ENCODE measurements at places on chromosomes 11 and 22.
A peak's percentile ranks its signal among the peaks of the same experiment; 100 is the strongest.

DNA sequence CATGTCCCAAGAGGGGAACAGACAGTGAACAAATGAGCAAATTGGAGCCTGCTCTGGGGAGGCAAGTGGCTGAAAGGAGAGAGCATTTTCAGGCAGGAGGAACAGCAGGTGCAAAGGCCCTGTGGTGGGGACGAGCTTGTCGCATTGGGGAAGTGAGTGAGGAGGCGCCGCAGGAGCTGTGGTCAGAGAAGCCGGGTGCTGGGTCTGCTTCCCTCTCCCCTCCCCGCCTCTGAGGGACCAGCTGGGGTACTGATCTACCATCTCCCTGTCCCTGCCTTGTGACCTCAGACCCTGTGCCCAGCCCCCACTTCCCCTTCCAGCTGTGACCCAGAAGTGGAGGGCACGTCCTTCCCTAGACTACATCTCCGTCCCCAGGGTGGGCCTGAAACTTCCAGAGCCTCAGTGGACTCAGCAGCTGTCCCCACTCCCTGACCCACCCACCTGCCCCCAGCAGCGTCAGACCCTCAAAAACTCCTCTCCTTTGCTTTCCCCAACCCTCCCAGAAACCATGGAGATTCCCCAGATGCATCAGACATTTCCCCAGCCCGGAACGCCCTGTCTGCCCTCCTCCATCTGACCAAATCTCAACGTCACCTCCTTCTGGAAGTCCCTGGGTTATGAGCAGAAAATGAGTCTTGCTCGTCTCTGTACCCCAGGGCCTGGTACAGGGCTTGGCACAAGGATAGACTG lies 19.7 kb upstream of the PDGFB start:
- DNase-seq = no peak

DNA sequence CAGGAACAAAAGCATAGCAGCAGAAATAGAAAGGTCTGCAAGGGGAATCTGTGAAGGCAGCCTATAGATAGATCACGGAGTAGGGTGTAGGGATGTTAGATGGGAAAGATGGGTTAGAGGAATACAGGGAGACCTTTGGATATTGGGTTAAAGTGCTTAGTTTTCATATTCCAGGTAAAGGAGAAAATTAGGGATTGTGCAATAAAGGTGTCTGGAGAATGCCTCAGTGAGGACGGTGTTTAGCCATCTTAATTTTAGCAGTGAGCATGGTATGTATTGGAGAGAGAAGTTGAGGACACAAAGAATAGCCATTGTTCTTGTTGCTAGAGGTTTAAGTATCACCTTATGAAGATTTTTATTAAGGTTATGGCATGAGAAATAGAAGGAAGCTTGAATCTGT lies 17.7 kb downstream of the GAS2 start:
- DNase-seq = no peak

DNA sequence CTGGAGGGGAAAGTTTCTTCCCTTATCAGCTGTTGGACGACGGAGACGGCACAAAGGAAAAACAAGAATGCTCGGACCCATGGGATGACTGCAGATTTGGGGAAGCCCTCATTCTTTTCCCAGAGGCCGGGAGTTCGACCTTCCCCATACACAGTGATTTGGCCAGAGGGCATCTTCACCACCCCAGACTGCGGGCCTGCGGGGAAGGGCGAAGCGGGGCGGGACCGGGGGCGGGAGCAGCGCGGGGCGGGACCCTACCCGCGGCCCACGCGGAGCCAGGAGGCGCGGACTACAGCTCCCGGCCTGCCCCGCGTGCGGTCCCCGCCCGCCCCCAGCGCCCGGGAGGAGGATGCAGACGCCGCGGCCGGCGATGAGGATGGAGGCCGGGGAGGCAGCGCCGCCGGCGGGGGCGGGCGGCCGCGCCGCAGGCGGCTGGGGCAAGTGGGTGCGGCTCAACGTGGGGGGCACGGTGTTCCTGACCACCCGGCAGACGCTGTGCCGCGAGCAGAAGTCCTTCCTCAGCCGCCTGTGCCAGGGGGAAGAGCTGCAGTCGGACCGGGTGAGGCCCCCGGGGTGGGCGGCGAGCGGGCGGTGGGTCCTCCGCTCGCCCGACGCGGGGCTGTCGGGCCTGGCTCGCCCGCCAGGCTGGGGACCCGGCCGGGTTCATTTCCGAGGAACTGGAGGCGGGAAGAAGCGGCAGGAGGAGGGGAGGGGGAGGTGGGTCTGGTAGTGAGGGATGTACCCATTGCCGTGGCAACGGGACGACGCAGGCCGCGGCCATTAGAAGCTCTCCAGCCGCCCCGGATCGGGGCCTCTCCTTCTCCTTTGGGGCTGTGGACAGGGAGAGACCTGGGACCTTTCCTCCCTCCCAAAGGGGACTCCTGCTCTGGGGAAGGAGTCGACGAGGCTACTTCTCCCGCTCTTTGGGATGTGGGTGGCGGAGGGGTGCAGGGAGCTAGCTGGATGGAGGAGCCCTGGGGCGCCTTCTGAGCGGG lies at the start of gene KCTD17:
Gene KCTD17, plus strand, starts transcription at position 352 of the 995 bp plus-strand sequence. Its CDS starts 19 bp downstream, at position 371.
- DNase-seq = peak; percentile 47

DNA sequence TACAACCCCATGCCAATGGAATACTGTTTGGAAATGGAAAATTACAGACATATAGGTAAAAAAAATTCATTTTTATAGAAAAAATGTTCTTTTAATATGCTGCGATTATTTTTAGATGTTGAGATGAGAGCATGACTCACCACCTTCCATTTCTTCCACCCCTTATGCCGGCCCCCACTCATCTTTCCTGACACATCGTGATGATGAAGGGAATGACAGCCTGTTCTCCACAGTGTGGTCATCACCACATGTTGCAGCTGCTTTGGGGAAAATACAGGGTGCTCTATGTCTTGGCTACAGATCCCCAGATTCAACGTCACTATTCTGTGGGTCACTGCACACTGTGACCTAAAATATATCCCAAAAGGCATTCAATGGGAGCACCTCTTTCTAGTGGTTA lies 916.2 kb downstream of the METTL15 start:
- no peak for DNase-seq

DNA sequence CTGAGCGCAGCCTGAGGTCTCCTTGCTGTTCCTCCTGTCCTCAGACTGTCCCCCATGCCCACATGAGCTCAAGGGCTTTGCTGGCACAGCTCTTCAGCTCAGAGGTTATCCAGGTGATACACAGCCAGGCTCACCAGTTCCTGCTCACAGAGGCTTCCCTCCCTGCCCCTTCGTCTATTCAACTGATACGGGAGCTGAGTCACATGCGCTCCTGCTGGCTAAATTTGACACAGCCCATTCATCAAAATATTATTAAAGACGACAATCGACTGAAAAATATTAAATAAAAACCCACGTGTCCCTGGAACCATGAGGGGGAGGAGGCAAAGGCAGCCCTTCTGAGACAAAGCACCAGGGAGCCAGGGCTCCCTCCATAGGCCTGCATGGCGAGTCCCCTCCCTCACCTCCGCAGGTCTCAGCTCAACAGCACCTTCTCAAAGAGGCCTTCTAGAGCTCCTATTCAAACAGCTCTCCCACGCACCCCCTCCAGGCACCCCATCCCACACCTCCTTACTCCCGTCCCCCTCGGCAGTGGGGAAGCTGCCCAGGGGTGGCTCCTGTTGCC lies 40.5 kb downstream of the DUSP8 start:
- DNase-seq = no peak

DNA sequence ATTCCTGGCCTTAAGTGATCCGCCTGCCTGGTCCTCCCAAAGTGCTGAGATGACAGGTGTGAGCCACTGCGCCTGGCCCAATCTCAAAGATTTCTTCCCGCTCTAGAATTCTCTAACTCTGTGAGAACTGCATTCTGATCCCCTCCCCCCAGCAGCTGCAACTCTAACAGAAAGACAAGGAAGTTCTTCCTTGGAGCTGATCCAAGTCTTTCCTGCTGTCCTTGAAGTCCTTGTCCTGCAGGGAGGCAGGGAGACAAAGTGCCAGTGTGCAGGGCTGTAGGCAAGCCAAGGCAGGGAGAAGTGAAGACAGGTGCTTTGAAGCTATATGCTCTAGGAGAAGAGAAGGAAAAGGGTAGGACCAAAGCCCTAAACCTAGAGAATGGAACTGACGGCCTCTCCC lies 9.5 kb upstream of the GGA1 start:
- no peak for DNase-seq

- no peak for DNase-seq
Measured at GRCh38 chr22:44538518-44539315, 40.7 kb upstream of the RTL6 start.

- DNase-seq = no peak
Measured at GRCh38 chr11:44515048-44515447, 50.4 kb upstream of the CD82 start.

DNA sequence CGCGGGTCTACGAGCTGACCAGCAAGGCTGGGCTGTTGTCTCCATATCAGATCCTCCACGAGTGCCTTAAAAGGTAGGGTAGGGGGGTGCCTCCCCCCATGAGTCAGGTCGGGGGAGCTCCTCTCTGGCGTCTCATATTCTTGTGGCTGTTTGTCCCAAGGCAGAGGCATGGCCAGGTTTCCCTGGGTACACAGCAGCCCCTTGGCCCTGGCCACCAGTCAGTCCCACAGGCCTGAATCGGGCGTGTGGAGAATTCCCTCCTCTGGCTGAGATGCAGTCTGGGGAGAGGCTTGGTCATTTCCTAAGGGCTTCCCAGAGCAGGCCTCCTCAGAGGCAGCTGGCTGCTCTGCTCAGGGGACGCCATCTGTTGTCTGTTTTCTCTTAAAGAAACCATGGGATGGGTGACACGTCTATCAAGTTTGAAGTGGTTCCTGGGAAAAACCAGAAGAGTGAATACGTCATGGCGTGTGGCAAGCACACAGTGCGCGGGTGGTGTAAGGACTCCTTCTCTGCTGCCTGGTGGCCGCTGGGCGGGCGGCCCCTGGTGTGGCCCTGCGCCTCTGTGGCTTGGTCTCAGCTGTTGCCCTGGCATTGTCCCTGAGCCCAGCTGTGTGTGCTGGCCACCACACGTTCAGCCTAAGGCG lies 9.6 kb upstream of the RANBP1 start:
- no peak for DNase-seq

DNA sequence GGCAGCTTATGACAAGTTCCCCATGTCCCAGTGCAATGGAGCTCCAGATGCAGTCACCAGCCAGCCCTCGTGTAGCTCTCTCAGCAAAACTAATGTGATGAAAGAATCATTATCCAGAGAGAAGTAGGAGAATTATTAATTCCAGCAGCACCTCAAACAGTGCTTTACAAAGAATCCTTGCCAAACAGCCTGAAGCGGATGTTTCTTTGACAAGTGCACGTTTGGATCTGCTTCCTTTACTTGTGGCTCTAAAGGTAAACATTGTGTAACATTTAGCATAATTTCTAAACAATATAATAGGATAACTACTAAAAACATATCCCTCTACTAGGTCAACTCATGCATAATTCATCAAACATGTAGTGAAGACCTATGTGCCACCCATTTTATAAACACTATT lies 197.0 kb downstream of the FAM181B start:
- no peak for DNase-seq
